ENCODE measurements at places on chromosomes 11 and 22. TPM values are rescaled to one million over a fixed set of nuclear protein-coding genes. Genes with fewer than 3 reads are reported as not detected.

DNA sequence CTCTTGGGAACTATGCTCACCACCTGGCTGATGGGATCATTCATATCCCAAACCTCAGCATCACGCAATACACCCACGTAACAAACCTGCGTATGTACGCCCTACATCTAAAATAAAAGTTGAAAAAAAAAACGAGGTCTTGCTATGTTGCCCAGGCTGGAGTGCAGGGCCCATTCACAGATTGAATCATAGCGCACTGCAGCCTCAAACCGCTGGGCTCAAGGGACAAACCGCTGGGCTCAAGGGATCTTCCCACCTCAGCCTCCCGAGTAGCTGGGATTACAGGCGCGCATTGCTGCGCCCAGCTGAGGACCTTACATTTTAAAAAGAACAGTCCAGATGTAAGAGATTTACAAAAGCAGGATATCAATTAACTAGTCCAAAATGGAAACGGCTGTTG lies 41.9 kb upstream of the EMID1 start:
- no peak for DNase-seq

DNA sequence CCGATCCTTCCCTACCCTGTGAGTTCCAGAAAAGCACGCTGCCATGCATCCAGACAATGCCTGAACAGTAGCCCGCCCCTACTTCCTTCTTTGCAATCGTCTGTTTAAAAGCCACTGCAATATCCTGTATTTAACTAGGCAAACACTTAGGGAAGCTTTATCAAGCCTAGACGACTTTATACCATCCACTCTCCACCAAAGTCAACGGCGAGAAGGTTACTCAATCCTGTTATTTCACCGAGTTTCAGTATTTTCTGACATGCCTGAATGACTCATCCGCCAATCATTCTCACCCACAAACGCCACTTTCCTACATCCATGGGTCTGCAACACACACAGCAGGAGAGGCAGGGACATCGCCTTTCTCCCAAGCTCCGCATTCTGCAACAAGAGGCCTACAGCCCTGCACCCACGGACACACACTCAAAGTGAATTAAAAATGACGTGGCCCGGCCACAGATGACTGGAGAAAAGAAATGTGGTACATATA lies 9.3 kb downstream of the CELSR1 start:
- no peak for DNase-seq

GRCh38 chr11:403021-403760 lies 9.2 kb downstream of the PKP3 start:
- no peak for DNase-seq

- no peak for DNase-seq
Measured at GRCh38 chr22:46240073-46240472, 10.0 kb downstream of the CDPF1 start.

DNA sequence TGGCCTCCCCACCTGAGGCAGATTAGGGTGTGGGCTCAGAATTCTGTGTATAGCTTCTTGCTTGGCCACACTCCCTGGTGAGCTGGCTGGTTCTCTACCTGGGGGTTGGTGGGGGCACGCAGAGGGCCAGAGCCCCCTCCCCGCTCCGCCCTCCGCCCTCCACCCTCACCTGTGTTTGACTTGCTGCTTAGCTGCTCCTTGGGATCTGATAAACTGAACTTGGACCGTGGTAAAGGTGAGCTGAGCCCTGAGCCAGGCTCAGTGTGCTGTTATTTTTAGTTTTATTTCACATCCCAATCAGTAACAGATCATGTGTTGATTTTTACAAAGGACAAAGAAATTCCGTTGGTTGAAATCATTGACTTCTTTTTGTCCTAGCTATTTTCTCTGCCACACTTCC lies 2.0 kb downstream of the OVOL1 start:
- no peak for DNase-seq

HTATIP2 gene
- total RNA-seq, result 55.3 TPM

KLHDC7B gene
- total RNA-seq, result not detected

GRCh38 chr11:106092446-106092845 lies 15.0 kb downstream of the AASDHPPT start:
- DNase-seq, result no peak

GRCh38 chr11:3378426-3379423 lies at the start of gene ZNF195:
TSS of gene ZNF195 (minus strand) at chr11:3379146. CDS start at chr11:3379040, 106 bp downstream.
- DNase-seq, result peak; percentile 98

CDKN1C gene
- total RNA-seq, result 13.4 TPM

DNA sequence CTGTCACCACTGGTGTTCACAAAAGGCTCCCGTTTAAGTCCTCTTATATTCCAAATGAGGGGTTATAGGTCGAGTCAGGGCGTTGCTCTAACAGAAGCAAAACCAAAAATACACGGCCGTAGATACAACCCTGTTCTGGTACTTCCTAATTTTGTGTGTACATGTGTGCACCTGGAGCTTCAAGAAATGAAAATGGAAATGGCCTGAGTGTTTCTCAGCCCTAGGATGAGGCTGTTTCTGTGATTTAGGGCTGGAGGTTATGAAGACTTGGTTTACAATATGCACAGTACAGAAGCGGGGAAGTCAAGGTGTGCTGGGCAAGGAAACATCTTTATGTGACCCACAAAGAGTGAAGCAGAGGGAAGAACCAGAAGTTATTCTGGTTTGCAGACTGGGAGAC lies 110.4 kb upstream of the OR4B1 start:
- DNase-seq, result no peak

GRCh38 chr11:2989006-2989405 lies 3.1 kb downstream of the NAP1L4 start:
- peak; percentile 16 for DNase-seq

DNA sequence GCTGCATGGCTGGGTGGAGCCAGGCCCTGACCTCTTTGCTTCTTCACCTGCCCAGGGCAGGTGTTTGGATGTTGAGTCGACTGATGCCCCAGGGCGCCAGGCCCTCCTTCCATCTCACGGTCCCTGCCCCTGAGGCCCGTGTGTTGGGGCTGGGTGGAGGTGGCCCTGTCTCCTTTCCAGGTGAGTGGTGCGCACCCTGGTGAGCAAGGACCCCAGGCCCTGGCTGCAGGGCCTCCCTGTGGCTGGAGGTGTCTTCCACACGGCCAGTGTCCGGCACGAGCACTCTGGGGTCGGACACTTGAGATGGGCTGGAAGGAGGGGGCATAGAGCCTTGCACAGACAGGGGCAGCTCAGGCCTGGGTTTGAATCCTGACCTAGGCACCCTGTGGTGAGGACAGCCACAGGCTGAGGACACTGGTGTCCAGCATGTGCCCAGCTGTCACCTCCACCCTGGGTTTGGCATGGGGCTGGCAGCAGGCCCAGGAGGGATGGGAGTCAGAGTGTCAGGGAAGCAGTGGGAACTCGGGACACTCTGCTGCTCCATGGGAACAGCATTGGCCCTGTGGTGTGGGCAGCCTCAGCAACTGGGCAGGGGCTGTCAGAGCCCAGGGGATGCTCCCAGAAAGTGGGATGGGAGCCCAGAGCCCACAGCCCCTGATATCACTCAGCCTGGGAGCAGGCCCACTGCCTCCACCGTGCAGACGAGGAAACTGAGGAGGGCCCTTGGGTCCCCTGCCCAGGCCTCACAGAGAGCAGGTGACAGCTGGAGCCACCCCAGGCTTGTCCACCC lies 37.1 kb upstream of the CCDC188 start:
- no peak for DNase-seq

DNA sequence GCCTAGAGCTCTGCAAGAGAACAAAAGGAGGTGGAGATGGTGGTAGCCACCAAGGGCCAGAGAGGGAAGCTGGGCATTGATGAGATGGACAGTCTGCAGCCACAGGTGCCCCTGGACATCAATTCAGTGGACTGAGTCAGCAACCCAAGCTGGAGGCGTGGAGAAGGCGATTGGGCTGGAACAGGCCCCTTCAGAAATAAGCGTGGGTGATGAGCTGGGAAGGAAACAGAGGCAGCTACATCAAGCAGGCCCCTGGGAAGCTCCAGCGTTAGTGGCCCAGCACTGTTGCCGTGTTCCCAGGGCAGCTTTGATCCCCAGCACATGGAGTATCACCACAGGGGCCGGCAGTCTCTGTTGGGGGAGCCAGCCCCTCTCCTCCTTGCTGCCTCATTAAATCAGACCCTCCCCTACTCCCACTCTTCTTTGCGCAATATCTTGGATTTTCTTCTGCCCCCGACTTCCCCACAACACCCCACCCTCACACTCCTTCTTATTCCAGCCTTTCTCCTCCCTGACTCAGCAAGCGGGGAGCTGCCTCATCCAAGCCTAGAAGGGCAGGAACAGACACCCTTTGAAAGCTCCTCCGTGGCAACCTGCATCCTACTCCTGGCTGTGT lies 31.7 kb upstream of the OAF start:
- no peak for DNase-seq

- DNase-seq, result no peak
Measured at GRCh38 chr11:24391167-24391566, 105.7 kb upstream of the LUZP2 start.

DNA sequence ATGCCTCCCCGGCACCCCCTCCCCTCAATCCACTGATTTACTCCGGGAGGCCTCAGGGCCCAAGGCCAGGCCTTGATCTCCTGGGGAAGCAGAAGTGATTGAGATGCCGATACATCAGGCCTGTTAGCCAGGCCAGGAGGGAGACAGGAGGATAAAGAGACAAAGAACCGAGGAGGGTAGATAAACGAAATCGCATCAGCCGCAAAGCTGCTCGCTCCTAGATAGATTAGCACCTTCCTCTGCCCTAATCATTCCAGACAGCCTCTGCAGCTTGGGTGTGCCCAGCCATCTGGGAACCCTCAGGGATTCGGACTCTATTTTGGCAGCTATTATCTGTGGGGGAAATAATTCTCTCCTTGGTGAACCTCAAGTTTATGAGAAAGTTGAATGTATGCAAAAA lies 121.2 kb downstream of the ABTB2 start:
- DNase-seq, result no peak

- no peak for DNase-seq
Measured at GRCh38 chr22:45889539-45890350, 87.2 kb downstream of the WNT7B start.

OR51E1 gene
- total RNA-seq, result not detected

GRCh38 chr11:28770806-28771205 lies 662.6 kb downstream of the METTL15 start:
- no peak for DNase-seq

DNA sequence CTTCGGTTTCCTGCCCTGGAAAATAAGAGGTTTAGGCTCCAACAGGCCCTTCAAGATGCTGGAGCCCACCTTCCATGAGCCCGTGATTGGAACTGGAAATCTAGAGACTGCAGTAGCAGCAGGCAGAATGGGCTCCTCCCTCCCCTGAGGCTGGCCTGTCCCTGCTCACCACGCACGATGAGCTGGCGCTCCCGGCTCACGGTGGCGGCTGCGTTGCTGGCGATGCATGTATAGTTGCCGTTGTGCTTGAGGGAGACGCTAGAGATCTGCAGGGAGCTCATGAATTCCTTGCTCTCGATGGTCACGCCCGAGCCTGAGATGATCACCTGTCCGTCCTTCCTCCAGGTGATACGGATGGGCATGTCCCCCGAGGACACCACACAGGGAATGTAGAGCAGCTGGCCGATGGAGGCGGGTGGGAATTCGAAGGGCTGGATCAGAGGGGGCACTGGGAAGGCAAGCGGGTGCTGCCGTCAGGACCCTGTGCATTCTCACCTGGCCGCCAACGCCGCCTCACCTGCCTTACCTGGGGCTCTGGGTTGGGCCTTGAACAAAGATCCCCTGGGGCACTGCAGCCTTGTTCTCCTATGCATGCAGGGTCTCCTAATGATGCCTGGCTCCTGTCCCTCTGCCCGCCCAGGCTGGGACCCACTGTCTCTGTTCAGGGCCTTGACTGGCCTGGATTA lies 177.8 kb downstream of the CEP164 start:
- no peak for DNase-seq

CBLIF gene
- 456 TPM for total RNA-seq

TRAF6 gene
- total RNA-seq, result 14.3 TPM

- DNase-seq, result peak; percentile 49
Measured at GRCh38 chr11:3944198-3944597, 88.7 kb downstream of the STIM1 start.

DNA sequence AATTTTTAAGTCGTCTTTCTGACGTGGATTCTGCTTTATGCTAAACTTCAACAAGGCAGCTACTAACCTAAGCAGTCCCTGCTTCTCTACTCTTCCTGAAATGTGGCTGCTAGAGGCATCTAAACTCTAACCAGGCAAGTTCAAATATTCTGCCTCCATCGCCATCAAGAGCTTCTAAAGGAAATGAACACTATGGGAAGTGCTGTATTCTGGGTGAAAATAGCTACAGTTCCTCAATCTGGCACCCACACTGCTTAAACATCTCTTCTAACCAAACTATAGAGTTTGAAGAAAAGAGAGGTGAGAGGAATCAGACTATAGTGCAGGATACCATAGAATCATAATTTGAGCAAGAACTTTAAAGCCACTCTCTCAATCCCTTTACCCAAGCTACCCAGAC lies 6.3 kb downstream of the NRIP3 start:
- DNase-seq, result no peak

CRKL gene
- 17.0 TPM for total RNA-seq

DNA sequence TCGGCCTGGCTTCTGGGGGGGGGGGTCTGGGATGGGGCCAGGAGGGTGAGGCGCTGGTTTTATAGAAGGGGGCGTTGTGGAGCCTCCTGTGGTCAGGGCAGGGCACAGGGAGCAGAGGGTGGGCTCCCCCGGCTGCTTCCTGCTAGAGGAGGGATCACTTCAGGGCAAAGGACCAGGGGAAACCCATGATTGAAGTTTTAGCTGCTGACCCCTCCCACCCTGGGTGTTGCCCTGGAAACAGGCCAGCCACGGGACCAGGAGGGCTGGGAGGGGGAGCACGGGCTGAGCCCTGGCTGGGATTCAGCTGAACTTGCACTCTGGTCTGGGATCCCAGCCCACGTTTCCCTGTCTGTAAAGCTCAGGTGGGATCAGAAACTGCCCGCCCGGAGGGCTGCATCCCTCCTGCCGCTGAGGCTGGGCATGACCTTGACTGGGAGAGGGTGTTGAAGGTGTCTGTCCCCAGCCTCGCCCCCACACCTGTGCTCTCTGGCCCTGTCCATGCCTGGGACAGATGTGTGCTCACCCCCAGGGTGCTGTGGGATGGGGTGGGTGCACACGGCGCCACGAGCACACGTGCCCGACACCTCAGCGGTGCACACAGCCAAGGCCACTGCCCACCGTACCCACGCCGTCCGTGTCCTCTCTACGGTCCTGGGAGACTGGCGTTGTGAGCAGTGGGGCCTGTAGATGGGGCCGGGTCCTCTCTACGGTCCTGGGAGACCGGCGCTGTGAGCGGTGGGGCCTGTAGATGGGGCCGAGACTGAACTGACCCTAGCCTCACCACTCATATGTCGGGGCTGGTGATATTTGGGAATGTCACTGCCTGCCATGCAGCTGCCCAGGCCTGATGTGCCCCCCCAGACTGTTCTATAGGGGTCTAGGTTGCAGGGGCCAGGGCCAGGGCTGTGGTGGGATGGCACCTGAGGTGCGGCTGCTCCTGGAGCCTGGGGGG lies 2.3 kb downstream of the TSPAN4 start:
- DNase-seq, result peak; percentile 77

DNA sequence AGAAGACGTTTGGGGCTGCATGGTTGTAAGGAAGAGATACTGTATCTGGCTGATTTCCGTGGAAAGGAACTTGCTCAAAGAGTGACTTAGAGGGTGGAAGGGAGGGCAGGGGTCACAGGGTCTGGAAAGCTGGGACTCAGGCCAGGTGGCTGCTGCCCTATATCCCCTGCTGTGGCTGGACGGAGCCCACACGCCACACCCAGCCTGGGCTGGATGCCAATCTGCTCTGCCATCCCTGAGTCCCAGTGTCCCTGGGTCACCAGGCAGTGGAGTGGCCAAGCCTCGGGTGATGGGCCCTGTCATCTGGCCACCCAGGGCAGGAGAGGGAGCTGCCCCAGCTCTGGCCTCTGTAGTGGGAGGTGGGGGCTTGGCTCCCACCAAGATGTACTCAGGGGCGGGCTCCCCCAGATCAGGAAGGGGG lies 26.5 kb upstream of the KRTAP5-7 start:
- DNase-seq, result peak; percentile 30

Data from stomach (tissue), 19 donors.